ENCODE measurements at places on chromosomes 12 and 14. TPM values are rescaled to one million over a fixed set of nuclear protein-coding genes. Genes with fewer than 3 reads are reported as not detected.

DNA sequence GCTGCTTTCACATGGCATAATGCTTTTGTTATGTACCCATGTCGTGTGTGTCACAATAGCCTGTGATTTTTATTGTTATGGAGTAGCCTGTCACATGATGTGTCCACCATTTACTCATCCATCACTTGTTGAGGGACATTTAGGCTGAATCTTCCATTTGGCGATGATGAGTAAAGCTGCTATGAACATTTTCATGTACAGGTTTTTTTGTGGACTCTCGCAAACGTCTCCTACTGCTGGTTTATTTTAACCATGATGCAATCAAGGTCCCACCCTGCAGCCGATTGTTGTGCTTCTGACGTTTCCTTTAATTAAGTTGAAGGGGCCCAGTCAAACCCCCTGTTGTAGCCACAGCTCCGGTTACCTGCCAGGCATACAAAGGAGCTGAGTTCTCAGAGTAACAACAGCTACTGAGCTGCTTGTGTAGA, 63.2 kb downstream of the ZNF664 start:
- DNase-seq = no peak

- DNase-seq = no peak
Measured at GRCh38 chr14:104682107-104682593, 7.3 kb upstream of the INF2 start.

KRT80 gene
- 39.5 TPM for total RNA-seq

PTPN21 gene
- 13.8 TPM for total RNA-seq

TESPA1 gene
- total RNA-seq = 0.30 TPM

BDKRB2 gene
- 2.7 TPM for total RNA-seq
